Occipital lobe (tissue), 3 donors: ENCODE measurements at places on chromosomes 4 and X. TPM values are rescaled to one million over a fixed set of nuclear protein-coding genes. Genes with fewer than 3 reads are reported as not detected.

DNA sequence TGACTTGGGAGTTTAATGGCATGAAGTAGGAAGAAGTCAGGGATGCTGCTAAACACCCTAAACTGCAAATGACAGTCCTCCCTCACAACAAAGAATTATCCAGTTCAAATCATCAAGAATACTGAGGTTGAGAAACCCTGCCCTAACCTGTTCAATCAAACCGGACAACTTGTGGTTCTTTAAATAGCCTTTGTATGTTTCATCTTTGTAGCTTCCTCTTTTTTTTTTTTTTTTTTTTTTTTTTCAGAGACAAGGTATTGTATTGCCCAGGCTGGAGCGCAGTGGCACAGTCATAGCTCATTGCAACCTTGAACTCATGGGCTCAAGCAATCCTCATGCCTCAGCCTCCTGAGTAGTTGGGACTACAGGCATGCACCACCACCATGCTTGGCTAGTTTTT, 52.5 kb upstream of the TTC29 start:
- no peak for DNase-seq

Gene CT45A2
- not detected for total RNA-seq

Gene SULT1E1
- 8.4 TPM for total RNA-seq

- no peak for DNase-seq
Observed at GRCh38 chr4:20254511-20255250, 3.0 kb downstream of the SLIT2 start.

GRCh38 chrX:143466130-143466529, 51.1 kb downstream of the SPANXN3 start:
- DNase-seq = no peak

GRCh38 chr4:154421618-154422017, 70.0 kb downstream of the DCHS2 start:
- no peak for DNase-seq

DNA sequence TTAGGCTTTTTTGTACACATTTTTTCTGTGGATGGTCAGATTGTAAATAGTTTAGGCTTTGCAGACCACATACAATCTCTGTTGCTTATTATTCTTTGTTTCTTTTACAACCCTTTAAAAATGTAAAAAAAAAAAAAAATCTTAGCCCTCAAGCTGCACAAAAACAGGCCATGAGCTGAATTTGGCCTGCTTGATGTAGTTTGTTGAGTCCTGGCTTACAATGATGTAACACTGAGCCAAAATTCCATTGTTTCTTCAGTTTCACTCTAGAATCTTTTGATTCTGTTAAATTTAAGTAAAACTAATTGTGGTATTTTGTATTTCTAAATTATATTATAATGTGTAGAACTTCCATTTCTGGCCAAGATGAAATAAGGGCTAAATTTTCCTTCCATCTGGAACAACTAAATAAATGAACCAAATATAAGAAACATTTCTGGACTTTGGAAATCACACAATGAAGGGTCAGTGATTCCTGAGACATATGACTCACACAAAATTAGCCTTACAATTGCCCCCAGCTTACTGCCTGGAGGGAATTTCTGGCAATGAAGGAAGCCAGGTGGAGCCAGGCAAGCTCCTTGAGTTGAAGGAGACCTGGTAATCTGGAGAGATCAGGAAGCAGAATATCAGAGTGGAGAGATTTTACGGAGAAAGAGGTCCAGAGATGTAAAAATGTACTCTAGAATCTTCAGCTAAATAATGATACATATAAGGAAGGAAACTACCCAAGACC, 29.8 kb downstream of the IQCM start:
- no peak for DNase-seq

DNA sequence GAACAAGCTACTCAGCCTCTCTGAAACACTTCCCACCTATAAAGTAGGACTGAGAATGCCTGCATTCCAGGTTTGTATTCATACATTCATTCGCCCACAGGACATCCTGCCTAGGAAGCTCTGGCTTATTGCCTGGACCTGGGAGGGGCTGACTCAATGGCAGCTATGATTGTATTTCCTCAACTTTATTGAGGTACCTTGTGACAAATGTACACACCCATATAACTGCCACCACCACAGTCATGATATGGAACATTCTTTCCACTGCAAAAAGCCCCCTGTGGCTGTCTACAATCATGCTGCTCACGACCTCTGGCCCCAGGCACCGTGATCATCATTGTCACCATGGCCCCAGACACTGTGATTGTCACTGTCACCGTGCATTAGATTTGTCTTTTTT, 68.3 kb downstream of the ABLIM2 start:
- DNase-seq = no peak

- no peak for DNase-seq
Observed at GRCh38 chr4:93839704-93840103, 11.2 kb downstream of the ATOH1 start.

- DNase-seq = no peak
Observed at GRCh38 chr4:165612936-165613335, 234.1 kb downstream of the CPE start.

DNA sequence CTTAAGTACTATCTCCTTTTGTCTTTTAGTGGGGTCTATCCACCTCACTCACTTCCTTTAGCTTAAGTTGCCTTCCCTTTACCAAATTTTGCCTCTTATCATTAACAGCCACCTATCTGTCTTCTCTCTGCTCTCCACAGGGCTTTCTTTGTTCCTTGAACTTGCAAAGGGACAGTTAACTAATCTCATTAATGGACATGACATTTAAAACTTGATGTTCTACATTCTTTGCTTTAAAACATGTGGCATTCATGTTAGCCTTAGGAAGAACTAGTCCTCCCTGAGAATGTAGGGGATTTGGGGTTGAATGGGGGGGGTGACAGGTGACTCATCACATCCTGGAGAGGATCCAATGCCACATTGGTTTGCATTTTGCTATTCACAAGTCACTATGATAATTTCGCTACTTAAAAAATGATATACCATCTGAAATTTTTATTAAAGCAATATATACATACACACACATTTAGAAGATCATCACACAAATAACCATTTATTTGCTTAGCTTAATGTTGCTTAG, 41.0 kb upstream of the DMD start:
- DNase-seq = no peak

DNA sequence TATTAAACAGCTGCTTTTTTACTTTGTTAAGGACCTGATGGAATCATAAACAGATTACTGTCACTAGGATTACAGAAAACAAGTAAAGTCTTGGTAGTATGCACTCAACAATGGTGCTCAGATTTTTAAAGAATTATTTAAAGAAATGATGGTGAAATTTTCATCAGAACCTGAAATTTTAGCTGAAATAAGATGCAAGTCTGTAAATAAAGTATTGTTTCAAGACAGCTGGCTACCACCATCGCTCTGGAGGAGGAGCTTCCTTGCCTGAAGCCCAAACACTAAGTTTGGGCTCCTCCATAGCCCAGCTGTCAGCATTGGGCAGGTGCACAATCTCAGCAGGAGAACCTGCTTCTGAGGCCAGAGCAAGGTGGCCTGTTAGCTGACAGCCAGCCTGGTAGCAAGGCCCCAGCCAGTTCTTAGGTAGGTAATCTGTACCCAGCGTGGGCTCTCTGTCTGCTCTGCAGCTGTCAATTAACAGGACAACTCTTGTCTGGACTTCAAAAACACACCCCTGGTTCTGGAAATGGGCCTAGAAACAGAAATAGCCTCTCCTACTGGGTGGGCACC, 4.6 kb downstream of the GAB1 start:
- no peak for DNase-seq

GRCh38 chr4:87835197-87835596, 2.4 kb downstream of the MEPE start:
- DNase-seq = no peak

DNA sequence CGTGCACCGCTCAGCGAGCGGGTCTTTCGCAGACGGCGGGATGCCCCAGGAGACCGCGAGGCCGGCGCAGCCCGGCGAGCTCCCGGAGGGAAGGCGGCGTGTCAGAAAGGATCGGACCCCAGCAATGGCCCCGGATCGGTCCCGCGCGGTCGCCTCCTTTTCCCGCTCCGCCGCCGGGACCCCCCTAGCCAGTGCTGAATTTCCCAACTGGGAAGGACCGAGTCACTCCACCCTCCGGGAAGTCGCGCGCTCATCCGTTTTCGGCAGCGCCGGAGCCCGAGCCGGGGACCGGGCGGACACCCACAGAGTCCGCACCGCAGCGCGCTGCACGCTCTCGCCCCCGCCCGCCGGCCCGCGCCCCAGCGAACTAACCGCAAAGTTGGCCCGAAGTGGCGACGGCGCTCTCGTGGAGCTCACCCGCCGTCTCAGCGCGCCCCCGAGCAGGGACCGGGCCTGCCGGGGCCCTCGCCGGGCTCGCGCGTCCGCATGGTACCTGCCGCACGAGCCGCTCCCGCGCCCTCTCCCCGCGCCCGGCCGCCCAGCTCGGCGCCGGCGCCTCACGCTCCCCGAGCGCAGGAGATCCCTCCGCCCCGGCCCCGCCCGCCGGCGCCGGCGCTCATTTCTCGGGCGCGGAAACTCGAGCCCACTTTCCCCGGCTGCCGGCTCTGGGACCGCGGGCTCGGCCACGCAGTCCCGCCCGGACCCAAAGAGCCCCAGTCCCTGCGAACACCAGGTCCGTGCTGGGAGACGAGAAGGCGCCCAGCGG, at the start of gene FAT1:
TSS of gene FAT1 (minus strand) at position 565 of the 766 bp plus-strand sequence. CDS start 14,029 bp downstream, outside the sequence.
- no peak for DNase-seq

- DNase-seq = no peak
Observed at GRCh38 chr4:134702374-134702773, 500.8 kb upstream of the PABPC4L start.

GRCh38 chrX:129606918-129607317, 47.8 kb downstream of the APLN start:
- DNase-seq = no peak

Gene SLC6A8
- 11.4 TPM for total RNA-seq

Gene RENBP
- 2.8 TPM for total RNA-seq

DNA sequence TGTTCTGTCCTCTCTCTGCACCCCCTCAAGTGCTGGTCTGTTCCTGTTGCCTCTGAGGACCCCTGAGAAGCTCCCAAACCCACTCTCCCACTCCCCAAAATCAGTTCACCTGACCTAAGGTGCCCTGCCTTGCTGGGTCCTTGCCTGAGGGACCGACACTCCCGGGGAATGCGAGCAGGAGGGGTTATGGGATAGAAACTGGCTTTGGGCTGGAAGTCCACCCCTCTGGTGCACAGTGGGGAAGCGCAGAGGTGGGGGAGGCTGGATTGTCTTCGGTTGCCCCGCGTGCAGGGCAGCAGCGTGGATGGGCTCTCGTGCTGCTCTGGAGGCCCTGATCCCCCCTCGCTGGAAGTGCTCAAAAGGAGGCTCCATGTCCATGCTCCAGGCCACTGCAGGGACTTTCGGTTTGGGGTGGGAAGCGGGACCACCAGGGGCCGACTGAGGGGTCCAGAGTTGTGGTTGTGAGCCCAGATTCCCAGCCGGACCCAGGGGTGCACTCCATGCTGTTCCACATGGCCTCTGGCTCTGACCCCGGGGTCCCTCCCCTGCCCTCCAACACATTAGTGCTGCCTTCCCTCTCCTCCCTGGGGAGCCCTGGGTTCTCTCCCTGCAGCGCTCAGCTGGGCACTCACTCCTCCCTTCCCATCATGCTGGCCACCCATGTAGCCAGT, 7.6 kb downstream of the SORCS2 start:
- no peak for DNase-seq

- DNase-seq = no peak
Observed at GRCh38 chrX:31706466-31706865, 634.6 kb upstream of the FTHL17 start.

Gene PPEF2
- not detected for total RNA-seq

GRCh38 chr4:166957451-166957850, 276.8 kb downstream of the SPOCK3 start:
- DNase-seq = no peak
